ENCODE measurements at places on chromosomes 11 and 22. TPM values are rescaled to one million over a fixed set of nuclear protein-coding genes. Genes with fewer than 3 reads are reported as not detected.

SLC17A6 gene
- not detected for total RNA-seq

DNA sequence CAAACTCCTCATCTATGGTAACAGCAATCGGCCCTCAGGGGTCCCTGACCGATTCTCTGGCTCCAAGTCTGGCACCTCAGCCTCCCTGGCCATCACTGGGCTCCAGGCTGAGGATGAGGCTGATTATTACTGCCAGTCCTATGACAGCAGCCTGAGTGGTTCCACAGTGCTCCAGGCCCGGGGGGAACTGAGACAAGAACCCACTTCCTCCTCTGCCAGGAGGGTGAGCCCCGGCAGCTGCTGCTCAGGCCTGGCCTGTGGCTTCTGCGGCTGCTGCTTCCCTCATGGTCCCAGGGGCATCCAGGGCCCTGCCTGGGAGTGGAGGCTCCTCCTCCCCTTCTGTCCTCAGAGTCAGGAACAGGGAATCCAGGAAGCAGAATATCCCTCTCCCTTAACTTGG, 98.4 kb downstream of the ZNF280B start:
- H3K4me3 ChIP-seq: no peak overlapping the region
- no peak for DNase-seq
- no peaks in the 10 kb centered on the region for H3K27me3 ChIP-seq
- no peak overlapping the region for H3K27ac ChIP-seq

CST6 gene
- not detected for total RNA-seq

DNA sequence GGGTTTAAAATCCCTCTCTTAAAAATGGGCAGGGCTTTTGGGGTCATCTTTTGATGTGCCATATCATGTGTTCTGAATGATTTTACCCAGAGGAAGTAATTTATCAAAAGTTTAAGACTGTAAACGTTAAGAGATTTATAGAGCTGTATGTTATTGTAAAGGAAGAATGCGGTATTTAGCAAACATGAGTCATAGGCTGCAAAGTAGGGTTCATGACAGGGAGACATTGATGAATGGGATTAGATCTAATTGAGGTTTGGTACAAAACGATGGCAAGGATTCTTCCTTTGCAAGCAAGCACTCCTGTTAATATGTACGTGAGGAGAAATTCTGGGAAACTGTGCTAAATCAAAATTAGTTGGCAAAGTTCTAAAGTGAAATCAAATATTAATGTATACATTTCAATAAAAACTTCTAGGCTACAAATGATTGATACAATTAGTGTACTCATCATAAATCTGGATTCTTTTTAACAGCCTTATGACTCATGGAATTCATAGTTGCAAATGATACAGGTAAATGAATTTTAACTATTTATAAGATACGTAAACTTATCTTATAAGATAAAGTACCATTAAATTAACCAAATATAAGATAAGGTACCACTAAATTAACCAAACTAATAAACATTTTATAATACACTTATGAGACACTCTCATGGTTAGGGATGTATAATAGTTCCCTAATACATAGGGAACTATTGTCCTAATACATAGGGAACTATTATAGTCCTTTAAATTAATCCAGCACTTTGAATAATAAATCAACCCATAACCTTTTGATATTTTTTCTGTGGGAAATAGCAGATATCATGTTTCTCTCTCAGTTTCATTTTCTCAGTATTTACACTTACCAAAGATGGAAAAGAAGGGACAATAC, 58.4 kb downstream of the KIF18A start:
- H3K4me1 ChIP-seq: no peaks in the 10 kb centered on the region
- H3K4me3 ChIP-seq: no peak overlapping the region
- H3K27ac ChIP-seq: no peak overlapping the region
- H3K36me3 ChIP-seq: no peaks in the 10 kb centered on the region
- no peaks in the 10 kb centered on the region for H3K27me3 ChIP-seq
- DNase-seq: no peak

GRCh38 chr22:20256551-20257211, 11.4 kb downstream of the RTN4R start:
- no peaks in the 10 kb centered on the region for H3K4me1 ChIP-seq
- DNase-seq: no peak
- H3K27me3 ChIP-seq: no peaks in the 10 kb centered on the region
- H3K36me3 ChIP-seq: no peaks in the 10 kb centered on the region
- no peak overlapping the region for H3K4me3 ChIP-seq

DNA sequence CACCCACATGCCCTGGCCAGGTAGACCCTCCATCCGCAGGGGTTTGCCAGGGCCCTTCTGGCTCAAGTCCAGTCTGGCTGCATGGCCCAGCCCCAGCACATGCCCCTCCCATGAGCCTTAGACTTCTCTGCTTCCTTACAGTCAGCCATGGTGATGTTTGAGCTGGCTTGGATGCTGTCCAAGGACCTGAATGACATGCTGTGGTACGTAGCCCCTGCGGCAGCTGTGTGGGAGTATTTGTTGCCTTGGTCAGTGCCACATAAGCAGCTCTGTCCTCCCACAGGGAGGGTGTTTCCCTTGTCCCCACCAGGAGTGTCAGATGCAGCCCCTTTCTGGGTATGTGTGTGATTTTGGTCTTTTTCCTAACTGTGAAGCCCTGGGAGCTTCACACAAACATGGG, 17.5 kb downstream of the CDC45 start:
- H3K27me3 ChIP-seq: no peaks in the 10 kb centered on the region
- DNase-seq: no peak
- H3K36me3 ChIP-seq: no peaks in the 10 kb centered on the region
- no peak overlapping the region for H3K4me3 ChIP-seq
- no peak overlapping the region for H3K27ac ChIP-seq

GRCh38 chr11:106917973-106918372, 100.3 kb downstream of the GUCY1A2 start:
- H3K4me3 ChIP-seq: no peak overlapping the region
- H3K27ac ChIP-seq: no peak overlapping the region
- no peaks in the 10 kb centered on the region for H3K27me3 ChIP-seq
- H3K36me3 ChIP-seq: no peaks in the 10 kb centered on the region

DNA sequence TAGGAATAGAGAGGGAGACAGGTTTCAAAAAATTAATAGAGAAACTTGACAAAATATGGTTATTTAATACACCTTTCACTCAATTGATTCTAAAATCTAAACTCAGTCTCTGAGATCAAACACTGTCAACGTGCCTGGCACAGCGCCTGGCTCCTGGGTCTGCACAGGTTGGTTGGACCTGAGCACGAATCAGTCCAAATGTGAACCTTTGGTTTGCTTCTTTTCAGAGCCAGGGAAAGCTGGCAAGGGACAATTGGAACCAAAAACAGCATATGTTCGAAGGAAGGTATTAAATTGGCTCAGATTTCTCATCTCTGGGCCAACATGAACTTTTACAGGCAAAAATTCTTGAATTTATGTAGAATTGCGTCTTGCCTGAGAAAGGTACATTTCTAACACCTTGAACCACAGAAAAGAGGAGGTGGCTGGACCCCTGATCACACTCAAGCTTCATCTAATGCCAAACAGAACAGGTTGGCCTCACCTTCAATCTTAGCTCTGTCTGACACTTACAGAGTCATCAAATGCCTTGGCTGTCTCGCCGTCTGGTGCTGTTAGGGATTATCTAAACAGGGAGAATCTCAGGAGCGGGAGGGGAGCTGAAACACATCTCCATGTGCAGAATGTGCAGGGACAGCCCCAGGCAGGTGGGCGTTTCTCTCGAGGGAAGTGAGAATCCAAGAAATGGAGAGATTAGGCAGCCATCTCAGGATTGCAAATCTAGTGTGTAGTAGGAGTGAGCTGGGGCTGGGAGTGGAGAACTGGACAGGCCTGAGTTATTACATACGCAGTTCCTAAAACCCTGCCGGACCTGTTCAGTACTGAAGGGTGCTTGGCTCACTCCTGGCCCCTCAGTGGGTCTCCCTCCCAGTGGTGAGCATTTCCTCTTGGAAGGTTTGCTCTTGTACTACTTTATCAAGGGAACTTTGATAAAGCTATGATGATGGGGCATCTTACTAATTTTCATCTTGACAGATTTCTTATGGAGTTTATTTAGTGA, 442.2 kb upstream of the B3GAT1 start:
- no peaks in the 10 kb centered on the region for H3K27me3 ChIP-seq
- H3K4me3 ChIP-seq: no peak overlapping the region
- H3K4me1 ChIP-seq: no peaks in the 10 kb centered on the region
- no peaks in the 10 kb centered on the region for H3K36me3 ChIP-seq

DNA sequence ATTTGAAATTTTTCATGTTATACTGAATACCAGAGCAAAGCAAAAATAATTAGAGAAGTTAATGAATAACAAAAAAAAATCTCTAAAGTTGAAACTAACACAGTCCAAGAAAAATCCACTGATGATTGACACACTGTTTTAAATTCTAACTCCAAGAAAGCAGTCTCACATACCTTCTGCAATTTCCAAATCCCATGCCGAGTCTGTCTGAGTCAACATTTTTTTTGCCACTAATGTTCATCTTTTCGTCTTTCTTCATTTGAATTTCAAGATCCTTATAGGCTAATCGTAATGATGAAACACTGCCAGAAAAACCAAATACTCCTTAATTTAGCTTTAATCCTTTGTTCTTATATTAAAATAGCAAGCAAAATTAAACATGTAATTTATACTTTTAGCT, 39.5 kb downstream of the ARFGAP3 start:
- H3K4me3 ChIP-seq: no peak overlapping the region
- H3K27ac ChIP-seq: no peak overlapping the region
- H3K4me1 ChIP-seq: peaks cover 1% of the 10 kb centered on the region

DNA sequence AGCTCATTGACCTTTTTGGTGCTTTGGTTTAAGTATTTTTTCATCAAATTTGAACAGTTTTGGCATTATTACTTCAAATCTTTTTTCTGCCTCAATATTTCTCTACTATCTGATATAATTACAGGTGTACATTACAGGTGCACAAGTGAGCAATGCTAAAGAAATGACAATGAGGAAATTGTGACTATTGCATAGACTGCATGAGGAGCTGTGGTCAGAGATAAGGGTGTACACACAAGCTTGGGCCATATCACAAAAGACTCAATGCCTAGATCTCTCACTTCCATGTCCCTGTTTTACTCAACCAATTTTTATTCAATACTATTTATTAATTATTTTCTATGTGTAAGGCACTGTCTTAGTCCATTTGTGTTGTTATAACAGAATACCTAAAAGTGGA, 251.0 kb upstream of the UBASH3B start:
- H3K27me3 ChIP-seq: no peaks in the 10 kb centered on the region
- no peak overlapping the region for H3K4me3 ChIP-seq
- no peak for DNase-seq
- no peaks in the 10 kb centered on the region for H3K36me3 ChIP-seq
- H3K4me1 ChIP-seq: peaks cover 2% of the 10 kb centered on the region

GRCh38 chr11:75319035-75319877, 32.2 kb downstream of the ARRB1 start:
- peaks cover 9% of the 10 kb centered on the region for H3K4me1 ChIP-seq
- no peak overlapping the region for H3K27ac ChIP-seq
- H3K27me3 ChIP-seq: no peaks in the 10 kb centered on the region
- no peaks in the 10 kb centered on the region for H3K36me3 ChIP-seq
- no peak overlapping the region for H3K4me3 ChIP-seq
- peak; percentile 35 for DNase-seq

Measured in ovary (tissue), 10 donors.